ENCODE measurements at places on chromosomes 1 and 21.

- no peak for DNase-seq
Measured at GRCh38 chr1:220681220-220681880, 8.8 kb upstream of the C1orf115 start.

DNA sequence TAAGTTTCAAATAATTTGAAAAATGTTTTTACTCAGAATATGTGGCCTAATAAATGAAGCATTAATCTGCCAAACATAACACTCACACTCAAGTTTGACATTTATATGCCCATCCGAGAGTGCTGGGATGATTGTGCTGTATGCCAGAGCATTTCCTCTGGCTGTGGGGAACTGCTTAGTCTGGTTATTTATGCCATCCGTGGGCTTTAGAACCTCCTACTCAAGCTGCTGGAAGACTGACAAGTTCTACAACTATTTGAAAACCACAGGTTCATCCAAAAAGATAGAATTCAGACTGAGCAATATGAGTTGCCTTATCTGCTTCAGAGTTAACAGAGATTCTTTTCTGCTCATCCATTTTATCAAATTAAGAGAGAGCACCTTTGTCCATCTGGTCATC is 25.9 kb downstream of the PCNX2 start:
- no peak for DNase-seq

DNA sequence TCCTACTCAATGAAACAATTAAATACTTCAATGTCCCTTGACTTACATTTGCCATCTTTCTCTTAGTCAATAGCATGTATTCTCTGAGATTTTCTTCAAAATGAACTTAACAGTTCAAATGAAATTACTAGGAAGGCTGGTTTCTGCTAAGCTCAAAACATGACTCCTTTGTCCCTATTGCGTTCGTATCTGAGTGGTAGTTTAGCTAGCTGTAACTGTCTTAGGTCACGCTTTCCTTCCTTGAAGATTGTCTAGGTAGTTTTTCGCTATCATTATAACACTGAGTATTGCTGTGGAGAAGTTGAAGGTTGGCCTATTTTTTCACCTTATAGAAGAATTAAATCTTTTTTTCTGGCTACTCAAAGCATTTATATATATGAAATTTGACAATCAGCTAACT is 1535.2 kb downstream of the PLA2G4A start:
- no peak for DNase-seq

- no peak for DNase-seq
Measured at GRCh38 chr1:20486457-20487235, 636 bp upstream of the CAMK2N1 start.

- DNase-seq = no peak
Measured at GRCh38 chr1:178362747-178363146, 134.0 kb downstream of the CLEC20A start.

DNA sequence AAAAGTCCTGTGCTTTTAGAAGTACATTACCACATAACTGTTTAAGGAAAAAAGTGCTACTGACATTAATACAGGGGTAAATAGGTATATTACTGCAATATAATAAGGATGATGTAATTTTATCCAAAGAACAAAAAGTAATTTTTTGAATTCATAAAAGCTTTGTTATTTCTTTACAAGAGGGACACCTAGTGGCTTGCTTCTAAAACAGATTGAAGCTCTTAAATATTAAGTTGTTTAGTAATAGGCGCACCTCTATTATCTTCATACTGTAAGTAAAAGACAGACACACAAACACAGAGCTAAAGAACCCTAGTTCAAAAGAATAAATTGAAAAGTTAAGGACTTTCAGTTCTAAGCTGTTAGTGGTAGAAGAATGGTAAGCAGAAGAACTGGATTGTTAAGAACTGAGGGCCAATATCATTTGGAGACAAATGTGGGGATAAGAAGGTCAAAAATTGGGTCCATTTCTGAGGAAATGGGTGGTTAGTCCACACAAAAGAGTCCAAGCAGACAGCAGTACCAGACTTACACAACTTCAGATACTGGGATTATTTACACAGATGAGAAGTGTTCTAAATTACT is 15.4 kb downstream of the ZNHIT6 start:
- DNase-seq = no peak

GRCh38 chr1:104593413-104594187 is 843.9 kb downstream of the AMY1C start:
- no peak for DNase-seq

- DNase-seq = no peak
Measured at GRCh38 chr1:60916199-60916598, 166.2 kb upstream of the NFIA start.

GRCh38 chr1:81151206-81151605 is 649.5 kb upstream of the ADGRL2 start:
- no peak for DNase-seq

DNA sequence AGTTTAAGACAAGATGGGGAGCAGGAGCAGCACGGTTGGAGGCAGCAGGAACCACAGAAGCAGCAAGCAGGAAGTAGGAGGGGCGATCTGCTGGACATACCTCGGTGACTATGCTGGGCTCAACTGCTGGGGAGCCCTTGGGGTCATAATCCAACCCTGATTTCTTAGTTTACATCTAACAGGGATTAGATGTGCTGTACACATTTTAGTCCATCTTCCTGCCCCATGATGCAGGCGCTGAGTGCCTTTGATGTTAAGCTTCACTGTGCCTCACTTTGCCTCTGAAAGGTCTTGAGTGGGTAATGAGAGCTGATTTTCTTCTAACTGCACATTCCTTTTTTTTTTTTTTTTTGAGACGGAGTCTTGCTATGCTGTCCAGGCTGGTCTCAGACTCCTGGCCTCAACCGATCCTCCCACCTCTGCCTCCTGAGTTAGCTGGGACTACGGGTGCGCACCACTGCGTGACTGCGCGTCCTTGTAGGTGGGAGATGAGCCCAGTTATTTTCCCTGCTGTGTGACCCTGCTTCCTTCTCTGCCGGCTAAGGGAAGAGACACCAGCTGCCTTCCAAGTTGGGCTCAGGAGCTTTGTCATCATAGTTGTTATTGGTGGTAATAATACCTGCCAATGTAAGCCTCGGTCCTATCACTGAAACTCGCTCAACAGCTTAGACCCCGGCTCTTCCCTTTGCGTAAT is 1.1 kb upstream of the RCAN3 start:
- no peak for DNase-seq

DNA sequence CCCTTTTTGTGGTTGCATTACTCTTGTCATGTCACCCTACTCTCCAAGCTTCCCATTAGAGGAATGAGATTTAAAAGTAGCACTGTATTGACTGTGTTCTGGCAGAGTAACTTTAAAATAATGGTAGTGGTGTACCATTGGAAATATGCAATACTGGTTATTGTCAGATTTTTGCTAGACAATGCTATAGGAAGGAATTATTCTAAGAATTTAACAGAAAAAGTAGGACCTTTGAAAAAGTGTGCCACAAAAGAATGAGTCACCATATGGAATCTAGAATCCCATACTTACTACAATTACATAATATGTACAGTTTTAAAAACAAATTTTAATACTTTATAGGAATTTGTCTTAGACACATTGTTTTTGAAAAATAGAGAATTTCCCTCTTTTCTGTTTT is 13.8 kb downstream of the MIER1 start:
- no peak for DNase-seq

DNA sequence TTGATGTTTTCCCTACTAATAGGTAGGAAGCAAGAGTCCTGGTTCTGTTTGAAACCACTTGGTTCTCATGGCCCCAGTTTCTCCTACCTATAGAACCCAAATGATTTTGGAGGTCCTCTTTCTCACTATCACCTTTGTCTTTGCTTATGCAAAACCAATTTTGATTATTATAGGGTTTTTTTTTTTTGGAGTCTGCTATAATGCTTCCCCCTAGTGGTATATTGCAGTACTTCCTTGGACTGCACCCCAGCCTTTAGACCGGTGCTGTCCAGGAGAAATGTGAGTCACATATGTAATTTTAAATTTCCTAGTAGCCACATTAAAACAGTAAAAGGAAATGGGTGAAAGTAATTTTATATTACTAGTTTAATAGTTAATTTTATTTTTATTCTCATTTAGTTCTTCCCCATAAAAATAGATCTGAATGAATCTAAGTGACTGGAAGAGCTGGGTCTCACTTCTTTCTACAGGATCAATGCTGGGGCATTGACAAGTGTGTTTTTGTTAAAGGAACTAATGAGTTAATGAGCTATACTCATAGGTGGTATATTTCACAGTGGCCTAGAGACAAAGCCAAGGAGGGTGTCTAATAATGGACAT is 10.6 kb downstream of the FCMR start:
- peak; percentile 20 for DNase-seq

GRCh38 chr1:89948722-89949345 is 46.1 kb upstream of the ZNF326 start:
- no peak for DNase-seq

- DNase-seq = no peak
Measured at GRCh38 chr1:101738475-101738874, 258.3 kb downstream of the OLFM3 start.

GRCh38 chr1:245458761-245459174 is 304.0 kb downstream of the KIF26B start:
- no peak for DNase-seq

- no peak for DNase-seq
Measured at GRCh38 chr21:33936301-33937038, 20.9 kb upstream of the ATP5PO start.

- DNase-seq = no peak
Measured at GRCh38 chr1:86975993-86976550, 61.6 kb downstream of the HS2ST1 start.

DNA sequence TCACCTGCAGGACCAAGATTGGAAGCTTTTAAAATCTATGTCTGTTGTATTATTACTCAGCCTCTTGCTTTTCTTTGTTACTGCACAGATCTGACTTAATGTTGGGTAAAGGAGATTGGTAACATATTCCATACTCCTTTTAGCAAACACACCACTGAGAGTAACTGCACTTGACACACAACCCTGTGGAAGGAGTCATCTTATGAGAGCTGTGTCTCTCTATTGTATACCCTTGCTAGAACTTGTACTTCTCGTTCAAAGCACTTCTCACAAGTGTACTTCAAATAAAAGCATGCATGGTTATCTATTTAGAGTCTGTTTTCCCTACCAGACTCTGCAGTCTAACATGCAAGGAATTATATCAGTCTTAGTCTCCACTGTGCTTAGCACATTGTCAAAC is 813.4 kb downstream of the ADGRL2 start:
- DNase-seq = no peak

DNA sequence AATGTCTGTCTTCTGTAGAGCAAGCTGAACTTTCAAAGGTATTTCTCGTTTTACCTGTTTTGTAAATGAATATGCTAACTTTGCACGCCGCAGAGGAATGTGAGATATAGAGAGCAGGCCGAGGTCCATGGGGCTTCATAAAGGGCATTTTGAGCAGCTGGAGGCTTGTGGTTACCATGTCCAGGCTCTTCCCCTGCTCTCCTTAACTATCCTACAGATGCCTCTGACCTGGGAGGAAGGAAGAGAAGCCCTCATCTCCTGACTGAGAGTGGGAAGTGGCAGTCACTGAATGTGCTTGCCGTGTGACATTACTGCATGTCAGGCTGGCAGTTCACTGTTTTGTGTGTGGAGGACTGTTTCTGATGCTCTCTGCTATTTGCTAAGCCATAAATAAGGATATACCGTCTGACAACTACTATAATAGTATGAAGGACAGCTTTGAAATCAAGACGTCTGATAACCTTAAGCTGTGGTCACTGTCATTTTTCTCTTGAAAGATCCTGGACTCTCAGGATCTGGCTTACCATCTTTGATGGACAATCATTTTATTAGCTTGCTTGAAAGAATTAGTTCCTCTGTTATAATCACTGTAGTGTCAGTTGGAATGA is 92.2 kb downstream of the DYRK1A start:
- no peak for DNase-seq

DNA sequence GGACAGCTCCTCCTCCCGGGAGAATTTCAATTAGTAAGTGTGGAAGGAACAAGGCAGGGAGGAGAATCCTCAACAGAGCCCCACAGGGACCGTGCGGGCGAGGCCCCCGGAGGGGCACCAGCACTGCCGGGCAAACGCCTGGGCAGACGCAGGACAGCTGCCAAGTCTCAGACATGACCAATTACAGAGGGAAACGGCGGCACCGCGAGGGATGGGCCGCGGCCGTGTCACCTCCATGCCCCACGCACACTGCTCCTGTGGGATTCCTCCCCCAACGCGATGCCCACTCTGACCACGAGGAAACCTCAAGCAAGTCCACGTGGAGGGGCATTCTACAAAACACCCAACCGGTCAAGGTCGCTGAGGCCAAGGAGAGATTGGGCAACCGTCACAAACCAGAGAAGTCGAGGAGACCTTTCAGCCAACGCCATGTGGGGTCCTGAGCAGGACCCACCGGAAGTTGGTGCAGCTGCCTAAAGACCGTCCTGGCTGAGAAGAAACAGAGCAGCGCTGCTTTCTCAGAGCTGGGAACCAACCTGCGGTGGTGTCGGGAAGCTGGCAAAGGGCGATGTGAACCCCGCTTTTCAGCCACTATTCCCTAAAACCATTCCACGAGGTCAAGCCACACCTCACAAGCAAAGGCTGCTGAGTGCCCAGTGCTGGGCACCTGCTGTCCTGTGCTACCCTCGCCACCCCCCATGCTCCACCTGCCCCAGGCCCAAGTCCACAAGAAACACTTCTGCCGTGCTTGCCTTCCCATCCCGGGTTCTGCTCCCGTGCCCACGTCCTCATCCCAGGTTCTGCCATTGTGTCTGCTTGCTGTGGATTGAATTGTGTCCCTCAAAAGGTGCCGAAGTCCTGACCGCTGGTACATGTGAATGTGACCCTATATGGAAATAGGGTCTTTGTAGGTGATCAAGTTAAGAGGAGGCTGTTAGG is 1.4 kb upstream of the KRTAP10-4 start:
- no peak for DNase-seq

GRCh38 chr1:246153796-246154212 is 353.3 kb downstream of the SMYD3 start:
- DNase-seq = no peak

GRCh38 chr1:92980732-92981647 is 19.7 kb upstream of the DIPK1A start:
- no peak for DNase-seq

DNA sequence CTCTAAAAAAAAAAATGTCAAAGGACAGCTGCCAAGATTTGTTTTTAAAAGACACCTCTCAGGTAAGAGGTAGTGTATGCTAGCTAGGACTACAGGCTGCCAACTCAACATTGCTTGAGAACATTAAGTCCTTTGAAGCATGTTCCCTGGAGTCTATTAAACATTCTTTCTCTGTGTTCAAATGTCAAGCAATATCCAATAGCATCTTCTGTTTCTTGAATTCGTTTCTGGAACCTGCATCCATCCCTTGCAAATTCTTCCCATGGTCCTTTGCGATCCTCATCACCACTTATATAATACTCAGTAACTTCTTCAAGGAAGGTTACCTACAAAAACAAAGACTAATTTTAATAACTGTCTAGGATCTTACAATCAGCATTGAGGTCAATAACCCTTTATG is 5.6 kb downstream of the PPP1R15B start:
- no peak for DNase-seq

- DNase-seq = no peak
Measured at GRCh38 chr1:244788493-244789275, 46.8 kb upstream of the COX20 start.

GRCh38 chr1:27622828-27623227 is 12.2 kb downstream of the FGR start:
- no peak for DNase-seq
